ENCODE measurements at places on chromosomes 1 and 21.

- no peak for DNase-seq
Observed at GRCh38 chr1:178349801-178350200, 147.0 kb downstream of the CLEC20A start.

- no peak for DNase-seq
Observed at GRCh38 chr1:182679684-182680083, 4.7 kb downstream of the RGS8 start.

DNA sequence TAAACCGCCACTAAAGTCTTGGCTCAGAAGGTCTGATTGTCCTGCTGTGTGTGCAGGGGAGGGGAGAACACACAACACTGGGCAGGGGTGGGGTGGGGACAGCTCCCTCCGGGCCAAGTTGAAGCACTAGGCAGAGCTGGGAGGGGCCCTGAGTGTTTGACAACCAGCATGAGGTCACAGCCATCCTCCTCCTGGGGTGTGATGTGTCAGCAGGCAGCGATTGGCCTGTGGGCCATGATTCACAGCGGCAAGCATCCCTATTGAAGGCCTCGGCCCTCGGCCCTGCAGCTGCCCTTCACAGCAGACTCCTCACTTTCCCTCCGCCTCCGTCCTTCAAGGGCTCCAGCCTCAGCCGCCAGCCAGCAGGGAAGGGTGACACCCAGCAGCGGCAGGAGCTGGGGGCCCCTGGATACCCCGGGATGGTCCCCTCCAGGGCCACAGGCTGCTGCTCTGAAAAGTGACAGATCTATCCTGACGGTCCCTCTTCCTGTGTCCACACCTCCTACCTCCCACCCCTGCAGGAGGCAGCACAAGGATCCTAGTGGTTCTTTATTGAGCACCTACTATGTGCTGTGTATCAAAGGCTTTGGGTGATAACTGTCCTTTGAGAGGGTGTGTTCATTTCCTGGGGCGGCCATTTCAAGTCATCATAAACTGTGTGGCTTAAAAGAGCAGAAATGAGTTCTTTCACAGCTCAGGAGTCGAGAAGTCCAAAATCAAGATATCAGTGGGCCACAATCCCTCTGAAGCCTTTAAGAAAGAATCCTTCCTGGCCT lies 66.0 kb upstream of the SLC25A33 start:
- no peak for DNase-seq

DNA sequence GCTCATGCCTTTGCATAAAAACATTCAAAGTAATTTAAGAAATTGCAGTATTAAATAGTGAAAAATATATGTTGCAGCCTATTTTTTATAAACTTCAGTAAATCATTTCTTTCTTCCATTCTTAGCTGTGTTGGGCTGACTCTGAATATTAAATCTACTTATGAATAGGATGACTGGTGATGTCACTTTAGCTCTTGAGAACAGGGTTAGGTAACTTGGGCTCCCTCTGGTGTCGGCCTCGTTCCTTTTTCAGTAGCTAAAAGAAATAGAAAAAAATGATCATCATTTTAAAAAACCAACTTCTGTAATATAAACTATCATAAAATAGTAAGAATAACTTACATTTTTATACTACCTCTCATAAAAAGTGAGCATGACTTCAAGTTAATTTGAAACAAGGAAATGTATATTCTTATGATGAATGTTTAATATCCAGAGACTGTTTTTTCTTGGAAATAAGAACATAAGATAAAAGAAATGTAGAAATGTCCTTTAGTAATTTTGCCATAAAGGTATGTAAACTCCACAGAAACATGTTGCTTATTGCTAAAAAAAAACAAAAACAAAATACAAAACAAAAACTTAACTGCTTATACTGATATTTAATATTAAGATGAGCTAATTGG lies 26.8 kb upstream of the NCAM2 start:
- no peak for DNase-seq

DNA sequence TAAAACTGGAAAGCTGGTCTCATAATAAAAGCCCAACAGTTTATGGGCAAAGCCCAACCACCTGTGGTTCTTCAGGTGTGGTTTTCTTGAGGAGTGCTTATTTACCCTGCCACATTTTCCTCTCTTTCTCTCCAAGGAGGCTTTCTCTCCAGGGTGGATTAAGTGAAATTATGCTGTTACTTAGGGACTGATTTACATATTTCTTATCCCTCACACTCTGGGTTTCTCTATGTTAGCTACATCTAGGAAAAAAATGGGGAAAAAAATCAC lies 4.8 kb downstream of the TBX19 start:
- no peak for DNase-seq

- no peak for DNase-seq
Observed at GRCh38 chr1:210344706-210345105, 16.0 kb downstream of the HHAT start.

DNA sequence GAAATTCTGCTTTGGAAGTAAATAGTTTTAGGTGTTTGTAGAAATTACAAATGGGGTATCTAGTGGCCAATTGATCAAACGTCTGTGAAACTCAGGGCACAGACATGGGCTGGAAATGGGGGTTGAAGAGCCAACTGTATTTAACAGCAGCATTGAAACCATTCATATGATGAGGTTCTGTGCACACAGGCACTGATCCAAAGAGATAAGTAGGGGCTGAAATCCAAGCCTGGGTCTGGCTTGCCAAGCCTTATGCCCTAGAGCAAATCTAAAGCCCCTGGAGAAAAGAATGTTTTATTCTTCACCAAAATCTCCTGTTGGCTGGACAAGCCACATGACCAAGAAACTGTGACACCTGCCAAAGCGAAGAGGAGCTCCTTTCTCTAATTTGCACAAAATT lies 67.6 kb upstream of the ST6GALNAC5 start:
- no peak for DNase-seq

DNA sequence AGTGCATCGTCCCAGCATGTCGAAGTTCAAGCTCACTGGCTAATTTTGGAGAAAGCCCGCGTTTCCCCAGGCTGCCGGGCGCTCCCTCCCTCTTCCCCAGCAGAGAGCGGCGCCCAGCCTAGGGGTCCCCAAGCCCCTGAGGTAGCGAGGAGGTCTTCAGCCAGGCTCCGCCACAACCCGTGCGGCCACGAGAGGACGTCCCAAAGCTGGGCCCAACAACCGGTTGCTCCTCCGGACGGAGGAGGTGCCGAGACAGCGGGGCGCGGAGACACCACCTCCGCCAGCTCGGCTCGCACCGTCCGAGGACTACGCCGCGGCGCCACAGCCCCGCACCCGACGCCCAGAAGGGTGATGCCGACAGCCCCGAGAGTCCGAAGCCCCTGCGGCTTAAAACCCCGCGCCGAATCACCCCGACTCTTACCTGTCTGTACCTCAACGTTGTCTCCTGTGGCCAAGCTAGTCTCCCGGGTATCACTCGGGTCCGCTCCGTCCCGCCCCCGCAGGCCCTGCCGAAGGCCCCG lies at the start of gene DENND2C:
Gene DENND2C (minus strand): TSS at position 488 of the 521 bp plus-strand sequence. CDS start 44,065 bp downstream, outside the sequence.
- DNase-seq: no peak
